ENCODE measurements at places on chromosomes 1 and 21.
A peak's percentile ranks its signal among the peaks of the same experiment; 100 is the strongest.

DNA sequence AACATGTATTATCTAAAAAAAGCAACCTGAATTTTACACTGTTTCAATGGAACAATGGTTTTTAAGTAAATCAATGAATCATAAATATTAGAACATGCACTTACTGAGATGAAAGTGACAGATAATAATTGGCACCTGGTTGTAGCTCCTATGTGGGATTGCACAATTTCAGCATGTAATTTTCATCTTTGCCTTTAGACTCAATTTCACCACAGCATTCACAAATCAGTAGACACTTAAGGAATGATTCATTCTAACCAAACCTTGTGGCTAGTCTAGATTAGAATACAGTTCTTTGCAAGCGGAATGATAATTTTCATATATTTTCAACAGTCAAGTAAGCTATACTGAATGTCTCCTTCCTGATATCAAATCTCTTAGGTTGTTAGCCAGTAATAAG lies 853.4 kb downstream of the KCNT2 start:
- DNase-seq: no peak

DNA sequence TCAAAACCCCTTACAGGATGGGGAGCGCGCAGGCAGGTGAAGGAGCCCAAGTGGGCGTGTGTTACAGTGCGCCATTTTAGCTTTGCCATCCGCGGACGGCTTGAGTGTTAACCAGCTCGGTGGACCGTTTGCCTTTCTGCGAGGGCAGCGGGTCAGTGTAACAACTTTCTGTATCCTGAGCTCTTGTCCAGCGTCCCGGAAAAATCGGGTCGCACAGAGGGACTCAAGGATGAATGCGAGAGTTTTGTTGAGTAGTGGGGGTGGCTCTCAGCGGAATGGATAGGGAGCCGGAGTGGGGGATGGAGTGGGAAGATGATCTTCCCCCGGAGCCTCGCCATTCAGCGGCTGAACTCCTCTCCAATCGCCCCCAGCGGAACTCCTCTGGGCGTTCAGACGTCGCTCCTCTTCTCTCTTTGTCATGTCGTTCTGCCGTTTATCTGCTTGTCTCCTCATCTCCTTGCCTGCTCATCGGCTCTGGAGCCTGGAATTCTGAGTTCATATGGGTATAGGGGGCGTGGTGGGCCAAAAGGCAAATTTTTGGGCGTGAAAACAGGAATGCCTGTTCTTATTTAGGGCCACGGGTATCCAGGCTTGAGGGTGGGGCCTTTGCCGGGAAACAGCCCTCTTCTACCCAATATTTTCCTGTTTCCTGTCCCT lies 295.4 kb downstream of the CTH start:
- no peak for DNase-seq

GRCh38 chr1:199422206-199422605 lies 605.3 kb upstream of the NR5A2 start:
- no peak for DNase-seq

DNA sequence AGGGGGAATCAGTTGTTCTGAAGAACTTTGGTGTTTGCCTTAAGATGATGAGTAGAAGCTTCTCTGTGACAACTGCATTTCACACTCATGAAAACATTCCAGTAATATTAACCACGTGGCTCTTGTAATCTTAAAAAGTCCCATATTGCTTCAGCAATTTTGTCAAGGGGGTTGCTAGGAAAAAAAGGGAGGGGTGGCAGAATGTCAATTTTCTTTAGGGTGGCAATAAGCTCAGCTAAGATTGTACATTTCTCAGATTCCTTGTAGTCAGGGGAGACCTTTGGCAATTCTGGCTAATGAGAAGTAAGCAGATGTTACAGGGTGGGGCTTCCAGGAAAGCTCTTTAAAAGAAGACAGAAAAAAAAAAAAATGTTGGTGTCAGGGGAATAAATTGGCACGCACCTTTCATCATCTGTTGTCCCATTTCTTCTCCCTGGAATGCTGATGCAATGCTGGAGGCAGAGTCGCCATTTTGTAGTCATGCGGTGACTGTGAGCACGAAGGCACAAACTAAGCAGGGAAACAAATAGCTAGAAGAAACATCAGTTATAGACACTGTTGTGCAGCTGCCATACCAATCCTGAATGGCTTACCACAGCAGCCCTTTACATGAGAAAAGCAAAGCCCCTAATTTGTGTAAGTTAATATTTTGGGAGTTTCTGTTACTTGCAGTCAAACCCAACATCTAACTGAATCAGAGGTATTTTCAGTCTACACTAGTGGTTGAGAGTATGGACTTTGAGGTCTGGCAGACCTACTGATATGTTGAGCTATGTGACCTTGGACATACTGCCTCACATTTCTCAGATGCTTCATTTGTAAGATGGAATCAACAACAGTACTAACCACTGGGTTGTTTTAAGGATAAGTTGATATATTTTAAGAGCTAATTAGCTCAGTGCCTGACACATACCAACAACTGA lies 56.1 kb upstream of the MRPS6 start:
- no peak for DNase-seq

DNA sequence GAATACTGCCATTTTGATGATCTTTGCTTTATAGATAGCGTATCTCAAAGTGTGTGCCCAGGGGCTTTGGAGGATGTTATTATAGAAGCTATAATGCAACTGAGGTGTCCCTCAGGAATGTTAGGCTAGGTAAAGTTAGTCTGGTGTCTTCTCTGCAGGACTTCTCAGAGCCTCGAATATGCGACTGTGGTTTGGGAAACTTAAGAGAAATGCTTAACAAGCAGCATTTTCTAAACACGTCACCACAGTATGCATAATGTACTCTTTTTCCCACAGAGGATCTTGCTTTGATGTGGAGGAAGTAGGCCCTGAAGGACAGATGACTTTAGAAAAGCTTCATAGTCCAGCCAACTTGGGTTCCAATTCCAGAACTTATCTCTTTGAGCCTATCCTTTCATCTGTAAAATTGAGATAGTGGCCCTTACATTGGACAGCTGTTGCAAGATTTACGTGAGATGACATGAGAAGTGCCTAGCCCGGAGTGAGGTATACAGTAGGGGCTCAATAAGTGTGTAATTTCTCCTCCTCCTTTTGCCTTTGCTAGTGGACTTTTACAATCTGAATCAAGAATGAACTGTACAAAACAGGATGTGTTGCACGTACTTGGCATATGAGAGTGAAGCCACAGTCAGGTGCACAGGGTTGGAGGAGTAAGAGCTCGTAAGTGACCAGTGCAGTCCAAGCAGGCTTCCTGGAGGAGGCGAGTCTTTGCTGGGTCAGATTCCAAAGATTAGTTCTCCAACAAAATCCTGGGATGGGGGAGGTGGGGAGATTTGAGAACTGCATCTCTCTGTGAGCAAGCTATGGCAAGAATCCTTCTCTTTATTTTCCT lies 29.7 kb upstream of the TRABD2B start:
- no peak for DNase-seq

- no peak for DNase-seq
Observed at GRCh38 chr1:228372183-228373003, 34.2 kb downstream of the TRIM11 start.

GRCh38 chr21:39238275-39238674 lies 55.0 kb upstream of the PSMG1 start:
- DNase-seq: no peak

- DNase-seq: no peak
Observed at GRCh38 chr1:233667741-233668140, 53.8 kb downstream of the KCNK1 start.

GRCh38 chr1:151281225-151281968 lies 702 bp upstream of the ZNF687 start:
- DNase-seq: peak; percentile 87

DNA sequence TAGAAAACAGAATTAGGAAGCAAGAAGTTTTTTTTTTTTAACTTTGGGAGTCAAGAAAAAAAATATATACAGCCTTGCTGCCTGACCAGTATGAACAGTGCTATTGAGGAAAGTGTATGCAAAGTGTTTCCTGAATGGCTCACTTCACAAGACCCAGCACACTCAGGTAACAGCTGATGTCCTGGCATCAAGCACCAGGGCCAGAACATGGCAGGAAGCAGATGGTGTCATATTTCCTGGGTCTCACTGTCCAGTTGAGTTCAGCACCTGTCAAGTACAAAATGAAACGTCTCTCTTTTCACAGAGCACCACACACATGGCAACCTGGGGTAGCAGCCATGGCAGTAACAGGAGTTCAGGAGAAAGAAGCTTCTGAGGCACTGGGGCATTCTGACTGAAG lies 372.3 kb downstream of the TTLL7 start:
- DNase-seq: no peak

DNA sequence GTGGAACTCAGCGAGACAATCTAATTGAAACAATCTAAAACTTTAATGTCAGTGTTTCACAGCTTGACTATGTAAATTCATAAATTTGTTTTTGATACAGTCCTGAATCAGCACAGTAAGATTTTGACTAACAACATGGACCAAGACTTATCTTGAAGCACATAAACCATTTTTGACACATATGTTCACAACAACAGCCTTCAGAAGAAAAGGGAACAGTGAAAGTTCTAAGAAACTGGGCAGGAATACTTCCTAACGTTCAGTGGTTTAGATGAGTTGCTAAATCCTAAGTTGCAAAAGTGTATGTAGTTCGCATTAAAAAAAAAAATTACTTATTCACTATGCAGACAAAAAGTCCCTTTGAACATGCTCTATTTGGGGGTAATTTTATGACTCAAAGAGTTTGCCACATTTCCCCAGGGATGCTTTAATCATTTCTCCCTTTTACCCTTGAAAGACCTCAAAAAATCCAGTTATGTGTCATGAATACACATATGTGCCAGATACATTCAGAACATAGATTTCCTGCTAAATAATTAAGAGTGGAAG lies 120.2 kb downstream of the MRPL39 start:
- DNase-seq: no peak

DNA sequence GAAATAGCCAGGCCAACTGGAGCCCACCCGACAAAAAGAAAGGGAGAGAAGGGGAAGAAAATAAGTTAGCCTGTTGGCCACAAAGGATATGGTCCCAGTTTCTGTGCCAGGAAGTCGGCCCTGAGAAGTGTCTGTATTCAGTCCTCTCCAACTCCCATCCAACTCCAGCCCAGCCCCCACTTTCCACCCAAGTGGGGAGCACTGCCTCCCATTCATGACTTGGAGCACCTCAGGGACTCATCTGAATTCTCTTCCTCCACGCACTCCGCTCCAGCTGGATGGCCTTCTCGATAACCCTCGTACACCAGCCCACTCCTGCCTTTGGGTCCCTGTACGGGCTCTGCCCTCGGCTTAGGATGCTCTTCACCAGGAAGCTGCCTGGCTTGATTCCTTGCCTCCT lies 2.0 kb upstream of the WNT2B start:
- no peak for DNase-seq

GRCh38 chr1:185404291-185404690 lies 87.2 kb upstream of the IVNS1ABP start:
- no peak for DNase-seq

Data from stimulated activated CD4-positive, alpha-beta T cell treated with anti-CD3 and anti-CD28 coated beads, Interleukin-1b, Interleukin-23, amount 100 ng/mL, for 1 hour (primary cell).